Dermis microvascular lymphatic vessel endothelial cell (primary cell): ENCODE measurements at places on chromosomes 5 and 9.

DNA sequence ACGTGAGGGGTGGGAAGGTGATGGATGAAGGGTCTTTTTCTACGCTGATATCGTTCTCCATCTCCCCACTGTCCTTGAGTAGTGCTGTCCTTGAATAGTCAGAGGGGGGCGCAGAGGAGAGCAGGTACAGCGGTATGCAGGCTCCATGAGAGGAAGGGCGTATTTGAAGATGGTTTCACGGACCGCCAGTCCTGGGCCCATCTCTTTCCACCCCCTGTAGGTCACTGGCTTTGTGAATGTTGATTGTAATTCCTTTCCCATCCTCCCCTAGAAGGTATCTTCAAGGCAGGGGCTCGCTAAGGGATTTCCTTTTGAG is 40.8 kb upstream of the DAB2IP start:
- no peak for DNase-seq

- peak; percentile 43 for DNase-seq
Measured at GRCh38 chr5:122500245-122501088, 188.4 kb downstream of the SNCAIP start.

DNA sequence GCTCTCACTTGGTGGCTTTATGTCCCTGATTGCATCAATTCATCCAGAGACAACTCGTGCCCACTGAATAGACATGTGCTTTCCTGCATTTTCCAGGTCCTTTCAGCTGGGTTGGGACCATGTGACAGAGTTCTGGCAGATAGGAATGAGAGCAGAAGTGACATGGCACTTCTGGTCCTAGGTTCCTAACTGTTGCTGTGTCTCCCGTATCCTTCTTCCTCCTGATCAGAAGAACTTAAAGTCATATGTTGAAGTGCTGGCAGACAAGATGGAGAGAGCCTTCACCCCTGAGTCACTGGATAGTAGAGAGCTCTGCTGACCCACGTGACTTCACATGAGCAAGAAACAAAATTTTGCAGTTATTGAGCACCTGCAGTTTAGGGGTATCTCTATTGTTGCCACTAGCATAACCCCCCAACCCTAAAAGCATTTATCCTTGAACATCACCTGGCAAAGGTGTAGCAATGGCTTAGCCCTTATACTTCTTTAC is 80.0 kb downstream of the NREP start:
- no peak for DNase-seq

GRCh38 chr5:180130291-180130869 is 58.8 kb upstream of the RNF130 start:
- no peak for DNase-seq

GRCh38 chr5:97635553-97635952 is 452.5 kb upstream of the RIOK2 start:
- no peak for DNase-seq

- peak; percentile 67 for DNase-seq
Measured at GRCh38 chr5:72166070-72166979, 59.0 kb downstream of the MAP1B start.

DNA sequence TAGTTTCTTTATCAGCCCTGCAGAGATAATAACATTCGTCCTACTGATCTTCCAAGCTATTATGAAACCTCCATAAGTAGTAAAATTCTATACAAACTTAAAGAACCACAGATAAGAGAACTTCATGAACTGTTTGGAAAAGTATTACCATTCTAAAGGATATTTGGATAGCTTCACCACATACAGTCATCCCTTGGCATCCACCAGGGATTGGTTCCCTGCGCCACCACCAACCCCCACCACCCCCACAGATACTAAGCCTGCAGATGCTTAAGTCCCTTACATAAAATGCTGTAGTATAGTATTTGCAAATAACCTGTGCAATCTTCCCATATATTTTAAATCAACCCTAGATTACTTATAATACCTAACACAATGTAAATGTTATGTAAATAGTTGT is 61.4 kb upstream of the SHISAL2B start:
- DNase-seq = no peak

DNA sequence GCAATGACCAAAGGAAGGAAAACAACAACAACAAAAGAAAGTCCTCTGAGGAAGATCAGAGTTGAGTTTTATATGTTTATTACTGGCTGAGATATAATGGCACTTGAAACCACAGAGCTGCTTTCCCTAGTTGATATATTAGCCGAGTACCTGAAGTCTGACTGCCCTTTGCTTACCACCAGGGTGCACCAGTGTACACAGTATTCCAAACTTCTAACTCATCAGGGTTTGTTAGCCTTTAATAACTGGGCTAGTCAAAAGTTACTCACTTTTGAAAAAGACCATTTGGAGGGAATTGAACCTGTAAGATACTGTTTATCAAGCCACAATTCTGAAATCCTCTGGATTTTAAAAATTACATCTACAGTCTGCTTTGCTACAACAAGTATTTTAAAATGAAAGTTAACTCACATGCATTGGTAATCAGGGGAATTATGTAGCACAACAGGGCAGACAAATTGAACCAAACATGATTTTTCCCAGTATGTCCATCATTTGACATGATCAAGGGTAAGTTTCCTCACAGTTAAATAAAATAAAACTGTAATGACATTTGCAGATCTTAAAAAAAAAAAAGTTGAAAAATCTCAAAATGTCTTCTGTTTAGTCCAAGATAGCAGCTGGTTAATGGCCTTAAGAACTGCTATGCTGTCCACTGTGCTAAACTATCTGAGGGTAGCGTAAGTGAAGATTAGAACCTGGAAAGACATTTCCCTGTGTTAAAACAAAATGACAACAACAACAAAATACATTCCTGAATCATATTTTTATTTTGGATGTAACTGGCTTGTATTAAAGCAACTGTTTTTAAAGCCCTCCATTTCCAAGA is 57.3 kb upstream of the C6 start:
- DNase-seq = peak; percentile 40

GRCh38 chr9:120562861-120563443 is 17.0 kb downstream of the CDK5RAP2 start:
- DNase-seq = no peak

GRCh38 chr9:32401488-32401887 is 17.0 kb downstream of the ACO1 start:
- DNase-seq = no peak

GRCh38 chr5:143340891-143341685 is 62.4 kb downstream of the NR3C1 start:
- no peak for DNase-seq

- DNase-seq = no peak
Measured at GRCh38 chr5:134226441-134227192, 744 bp upstream of the PPP2CA start.

GRCh38 chr5:93894601-93895354 is 153.4 kb upstream of the POU5F2 start:
- DNase-seq = peak; percentile 32

GRCh38 chr5:167565189-167565954 is 726.1 kb upstream of the WWC1 start:
- DNase-seq = no peak

DNA sequence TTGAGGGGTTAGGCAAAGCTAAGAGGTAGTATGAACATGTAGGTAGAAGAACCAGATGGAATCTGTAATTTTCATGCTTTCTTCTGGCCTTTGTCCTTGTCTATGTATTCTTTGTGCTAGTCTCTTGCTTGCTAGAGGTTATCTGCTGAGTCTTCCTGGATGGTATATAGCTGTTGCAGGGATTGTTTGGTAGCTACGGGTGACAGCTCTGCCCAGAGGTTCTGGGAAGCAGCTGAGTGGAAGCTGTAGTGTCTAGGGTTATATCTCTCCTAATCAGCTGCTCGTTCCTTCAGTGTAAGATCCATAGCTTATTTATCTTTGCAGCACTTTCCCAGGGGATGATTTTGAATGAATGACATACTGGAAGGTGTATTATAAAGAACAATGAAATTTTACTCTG is 100.3 kb downstream of the ATG10 start:
- DNase-seq = no peak

- DNase-seq = no peak
Measured at GRCh38 chr5:160029004-160029403, 20.1 kb downstream of the TTC1 start.

DNA sequence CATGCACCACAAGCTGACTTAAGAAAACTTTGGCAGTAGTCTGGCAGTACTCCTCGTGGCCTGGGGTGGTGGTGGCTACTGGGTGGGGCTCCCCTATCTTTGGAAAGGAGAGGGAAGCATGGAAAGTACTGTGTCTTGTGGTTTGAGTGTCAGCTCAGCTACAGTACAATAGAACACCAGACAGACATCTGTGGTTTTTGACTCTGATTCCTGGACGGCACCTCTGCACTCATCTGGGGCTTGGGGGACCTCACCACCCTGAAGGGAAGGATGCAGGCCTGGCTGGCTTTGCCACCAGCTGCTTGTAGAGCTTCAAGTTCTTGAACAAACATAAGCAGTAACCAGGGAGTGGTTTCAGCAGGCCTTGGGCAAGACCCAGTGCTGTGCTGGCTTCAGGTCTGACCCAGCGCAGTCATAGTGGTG is 40.6 kb downstream of the TNFSF8 start:
- no peak for DNase-seq

DNA sequence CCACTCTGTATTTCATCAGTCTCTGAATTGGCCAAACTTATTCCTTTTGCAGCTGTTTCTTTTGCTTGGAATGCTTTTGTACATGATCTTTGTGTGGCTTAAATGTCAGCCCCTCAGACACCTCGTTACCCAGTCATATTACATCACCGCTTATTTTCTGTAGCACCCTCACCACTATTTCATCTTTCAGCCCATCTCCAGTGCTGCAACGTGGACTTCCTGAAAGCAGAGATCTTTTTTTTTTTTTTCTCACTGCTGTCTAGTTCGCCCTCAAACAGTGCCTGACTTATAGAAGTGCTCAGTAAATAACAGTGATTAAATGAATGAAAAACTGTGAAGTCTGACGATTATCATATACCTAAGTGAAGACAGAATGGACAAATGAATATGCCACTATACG is 835 bp downstream of the SRA1 start:
- no peak for DNase-seq

DNA sequence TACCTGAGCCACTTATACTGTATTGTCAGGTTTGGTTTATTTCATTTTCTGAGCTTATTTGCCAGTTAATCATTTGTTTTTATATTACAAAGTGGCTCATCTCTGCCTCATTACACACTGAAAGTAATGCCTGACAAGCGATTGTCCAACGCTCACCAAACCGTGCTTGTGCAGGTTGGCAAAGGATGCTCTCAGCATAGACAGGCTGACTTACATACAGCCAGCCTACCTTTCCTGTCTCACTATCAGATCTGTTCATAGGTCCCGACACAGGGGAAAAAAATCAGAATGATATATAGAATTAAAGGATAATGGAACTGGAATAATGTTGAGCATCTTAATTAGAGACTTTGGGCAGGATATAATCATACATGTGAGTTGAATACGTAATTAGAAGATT is 739.7 kb upstream of the RIOK2 start:
- DNase-seq = no peak

DNA sequence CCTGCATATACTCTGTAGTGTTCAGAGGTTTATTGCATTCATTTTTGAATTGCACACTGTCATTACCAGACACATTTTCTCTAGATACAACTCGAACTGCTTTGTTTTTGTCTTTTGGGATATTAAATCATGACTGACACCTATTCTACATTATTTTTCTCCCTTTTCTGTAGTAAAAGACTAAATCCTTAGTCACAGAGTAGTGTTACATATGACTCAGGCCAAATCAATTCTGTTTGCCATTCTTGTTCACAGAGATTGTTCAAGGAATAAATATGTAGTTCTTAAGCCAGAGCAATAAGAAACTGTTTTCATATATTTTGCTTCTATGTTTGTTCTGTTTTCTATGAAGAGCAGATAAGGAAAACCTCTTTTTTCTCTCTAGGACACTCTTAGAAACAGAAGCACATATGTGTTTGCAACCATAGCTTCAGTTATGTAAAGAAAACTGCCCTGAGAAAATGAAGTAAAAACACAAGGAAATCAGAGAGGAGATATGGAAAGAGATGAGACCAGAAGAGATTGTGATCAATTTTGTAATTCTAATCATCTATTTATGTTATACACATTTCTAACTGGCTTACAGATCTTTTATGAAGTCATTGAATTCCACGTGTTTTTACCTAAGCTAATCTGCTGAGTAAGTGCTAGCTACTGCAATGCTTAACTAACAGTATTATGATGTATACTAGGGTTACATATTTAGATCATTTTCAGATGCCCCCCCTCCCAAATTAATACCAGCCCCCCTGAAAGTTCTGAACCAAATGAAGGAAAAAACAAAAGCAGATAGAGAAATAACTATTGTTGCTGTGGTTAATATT is 1995.6 kb upstream of the CDH6 start:
- no peak for DNase-seq

GRCh38 chr5:144284931-144285502 is 114.3 kb downstream of the KCTD16 start:
- peak; percentile 6 for DNase-seq

- DNase-seq = peak; percentile 67
Measured at GRCh38 chr9:14311956-14312685, 1.8 kb downstream of the NFIB start.

GRCh38 chr9:5580650-5581049 is 48.3 kb upstream of the RIC1 start:
- no peak for DNase-seq

- peak; percentile 7 for DNase-seq
Measured at GRCh38 chr9:123796618-123797484, 133.1 kb downstream of the DENND1A start.

GRCh38 chr5:40485021-40485998 is 194.4 kb upstream of the PTGER4 start:
- DNase-seq = no peak

GRCh38 chr9:113781896-113782295 is 94.2 kb upstream of the ZNF618 start:
- DNase-seq = no peak

GRCh38 chr5:91499943-91500531 is 116.9 kb upstream of the ARRDC3 start:
- DNase-seq = peak; percentile 33
